WTC11 (cell line): ENCODE measurements at places on chromosomes 1 and 21. TPM values are rescaled to one million over a fixed set of nuclear protein-coding genes. Genes with fewer than 3 reads are reported as not detected.

Gene OR6N1
- not detected in 3 replicates for total RNA-seq

Gene C1orf116
- 2.3 to 2.7 TPM (median 2.4 TPM) in 3 replicates for total RNA-seq

Gene CYP4A22
- total RNA-seq, result not detected in 3 replicates

Gene GNG4
- 38.3 to 40.9 TPM (median 40.8 TPM) in 3 replicates for total RNA-seq

Gene CD5L
- not detected in 3 replicates for total RNA-seq

Gene RORC
- total RNA-seq, result 0.30 to 0.53 TPM (median 0.44 TPM) in 3 replicates

Gene KIF17
- 8.1 to 16.1 TPM (median 14.3 TPM) in 3 replicates for total RNA-seq

Gene VASH2
- 251 to 303 TPM (median 254 TPM) in 3 replicates for total RNA-seq

Gene NENF
- 26.2 to 28.1 TPM (median 27.3 TPM) in 3 replicates for total RNA-seq

Gene UFC1
- total RNA-seq, result 56.2 to 61.2 TPM (median 60.7 TPM) in 3 replicates
